A549 treated with dexamethasone at 1 μM for 4 hours (cell line): ENCODE measurements at places on chromosomes 4 and X. TPM values are rescaled to one million over a fixed set of nuclear protein-coding genes. Genes with fewer than 3 reads are reported as not detected.

Gene TSC22D3
- total RNA-seq: 210 to 273 TPM (median 236 TPM) in 5 replicates

Gene IDS
- 70.1 to 105 TPM (median 99.2 TPM) in 5 replicates for total RNA-seq

Gene POU3F4
- total RNA-seq: not detected in 5 replicates

Gene MXRA5
- total RNA-seq: not detected in 5 replicates

Gene RAB9B
- total RNA-seq: 0.02 to 0.05 TPM (median 0.04 TPM) in 4 of 5 replicates, not detected in the other

Gene ASB12
- total RNA-seq: not detected in 5 replicates

Gene WDR44
- total RNA-seq: 13.4 to 18.0 TPM (median 16.6 TPM) in 5 replicates

Gene SOWAHB
- 0.02 to 0.06 TPM (median 0.04 TPM) in 4 of 5 replicates, not detected in the other for total RNA-seq

Gene CXCR3
- total RNA-seq: 0.06 to 0.12 TPM (median 0.10 TPM) in 5 replicates

Gene CT45A5
- total RNA-seq: 0.09 to 0.22 TPM in 2 of 5 replicates, not detected in the others

Gene MAP9
- total RNA-seq: 4.2 to 6.5 TPM (median 5.6 TPM) in 5 replicates

Gene GABRB1
- total RNA-seq: not detected in 5 replicates

Gene SNX12
- total RNA-seq: 72.3 to 83.0 TPM (median 76.9 TPM) in 5 replicates

Gene LUZP4
- not detected in 5 replicates for total RNA-seq

Gene GABRE
- 7.8 to 16.7 TPM (median 15.6 TPM) in 5 replicates for total RNA-seq

Gene ZMAT1
- total RNA-seq: 0.01 to 0.02 TPM in 2 of 5 replicates, not detected in the others

Gene NEUROG2
- total RNA-seq: not detected in 5 replicates

Gene SERTM2
- total RNA-seq: not detected in 5 replicates

Gene NEXMIF
- 0.01 TPM in 2 of 5 replicates, not detected in the others for total RNA-seq

Gene TREX2
- 0.63 to 1.7 TPM (median 1.3 TPM) in 5 replicates for total RNA-seq

Gene TENM3
- total RNA-seq: 1.2 to 2.7 TPM (median 1.9 TPM) in 5 replicates
